ENCODE measurements at places on chromosomes 5 and 9. TPM values are rescaled to one million over a fixed set of nuclear protein-coding genes. Genes with fewer than 3 reads are reported as not detected.

DNA sequence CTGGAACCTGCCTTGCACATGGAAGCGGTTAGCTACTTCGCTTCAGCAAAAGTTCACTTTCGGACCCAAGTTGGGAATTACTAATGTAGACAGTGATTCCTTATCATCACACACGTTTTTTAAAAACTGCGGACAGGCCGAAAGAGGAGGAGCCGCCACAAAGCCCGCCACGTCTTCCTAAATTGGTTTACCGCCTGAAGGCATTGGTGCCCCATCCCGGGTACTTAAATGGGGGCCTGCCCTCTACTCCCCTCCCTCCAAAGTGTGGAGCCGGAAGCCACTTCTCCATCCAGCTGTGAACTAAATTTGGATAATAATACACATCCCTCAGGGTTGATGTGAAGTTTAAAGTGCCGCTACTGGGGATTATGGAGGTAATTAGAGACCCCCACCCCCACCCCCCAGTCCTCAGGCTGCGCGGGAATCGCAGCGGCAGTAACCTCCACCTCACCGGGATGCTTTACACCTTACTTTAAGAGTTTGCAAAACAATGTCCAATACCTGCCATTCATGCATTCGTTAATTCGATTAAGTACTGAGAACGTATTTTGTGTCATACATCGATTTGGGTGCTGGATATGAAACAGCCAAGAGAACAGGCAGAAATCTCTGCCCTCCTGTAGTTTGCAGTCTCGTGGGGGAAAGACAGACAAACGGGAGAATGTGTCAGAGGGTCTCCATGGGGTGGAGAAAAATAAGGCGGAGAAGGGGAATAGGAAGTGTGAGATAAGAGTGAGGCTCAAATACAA, 937 bp upstream of the MACROH2A1 start:
- no peak for DNase-seq

- no peak for DNase-seq
Measured at GRCh38 chr9:77748214-77748772, 100.2 kb upstream of the GNA14 start.

DNA sequence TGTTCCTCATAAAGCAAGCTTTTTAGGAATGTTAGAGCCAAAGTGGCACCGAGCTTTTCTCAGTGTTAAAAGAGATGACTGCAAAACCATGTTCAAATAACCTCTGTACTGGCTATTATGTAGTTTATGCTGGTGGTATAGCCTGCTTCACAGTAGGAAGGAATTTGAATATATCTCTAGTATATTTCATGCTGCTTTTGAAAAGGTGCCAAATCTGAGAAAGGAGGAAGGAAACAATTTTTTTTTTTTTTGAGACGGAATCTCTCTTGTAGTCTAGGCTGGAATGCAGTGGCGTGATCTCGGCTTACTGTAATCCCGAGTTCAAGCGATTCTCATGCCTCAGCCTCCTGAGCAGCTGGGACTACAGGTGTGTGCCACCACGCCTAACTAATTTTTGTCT, 13.5 kb downstream of the CREBRF start:
- no peak for DNase-seq

DNA sequence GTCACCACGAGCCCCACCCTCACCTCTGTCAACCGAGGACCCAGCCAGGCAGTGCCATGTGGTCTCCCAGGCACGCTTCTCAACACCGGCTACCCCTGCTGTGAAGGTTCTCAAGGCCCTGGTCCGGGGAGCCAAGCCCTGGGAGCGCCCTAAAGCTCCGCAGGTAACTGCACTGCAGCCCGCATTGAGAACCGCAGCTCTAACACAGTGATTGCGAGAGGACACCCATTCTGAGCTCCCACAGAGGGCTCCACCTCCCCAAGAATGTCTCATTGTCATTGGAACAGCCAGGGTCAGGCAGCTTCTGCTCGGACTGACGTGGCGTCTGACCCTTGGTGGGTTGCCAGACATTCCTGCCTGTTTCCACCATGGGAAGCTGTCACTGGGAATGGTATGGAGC, 88.3 kb downstream of the ANKRD33B start:
- DNase-seq: no peak

GRCh38 chr9:78745331-78745730, 448.4 kb downstream of the PSAT1 start:
- no peak for DNase-seq

- no peak for DNase-seq
Measured at GRCh38 chr9:78295177-78295575, 1.7 kb upstream of the PSAT1 start.

- peak; percentile 78 for DNase-seq
Measured at GRCh38 chr9:34612788-34613390, 992 bp upstream of the RPP25L start.

GRCh38 chr5:94646758-94647157, 28.3 kb downstream of the SLF1 start:
- DNase-seq: no peak

GRCh38 chr5:172420235-172420939, 33.9 kb downstream of the SH3PXD2B start:
- DNase-seq: peak; percentile 49

GRCh38 chr9:87606841-87607521, 109.3 kb downstream of the DAPK1 start:
- no peak for DNase-seq

DNA sequence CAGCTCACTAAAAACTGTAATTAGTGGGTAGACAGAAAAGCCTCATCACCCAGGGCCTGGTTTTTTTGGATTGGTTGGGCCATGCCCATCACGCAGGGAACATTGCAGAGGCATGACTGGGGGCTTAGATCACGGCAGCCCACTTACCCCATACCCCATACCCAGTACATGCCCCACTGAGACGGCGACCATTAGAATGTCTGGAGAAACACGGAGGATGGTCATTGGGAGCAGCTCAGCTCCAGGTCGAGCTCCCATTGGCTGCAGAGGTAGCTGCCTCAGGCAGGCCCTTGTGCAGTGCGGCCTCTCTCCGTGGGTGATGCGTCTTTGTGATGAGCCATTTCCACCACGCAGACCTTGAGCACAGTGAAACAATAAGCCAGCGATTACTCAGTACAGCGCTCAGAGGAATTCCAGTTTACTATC, 204.0 kb downstream of the GADD45G start:
- no peak for DNase-seq

- no peak for DNase-seq
Measured at GRCh38 chr9:84917366-84918070, 248.0 kb downstream of the NTRK2 start.

DNA sequence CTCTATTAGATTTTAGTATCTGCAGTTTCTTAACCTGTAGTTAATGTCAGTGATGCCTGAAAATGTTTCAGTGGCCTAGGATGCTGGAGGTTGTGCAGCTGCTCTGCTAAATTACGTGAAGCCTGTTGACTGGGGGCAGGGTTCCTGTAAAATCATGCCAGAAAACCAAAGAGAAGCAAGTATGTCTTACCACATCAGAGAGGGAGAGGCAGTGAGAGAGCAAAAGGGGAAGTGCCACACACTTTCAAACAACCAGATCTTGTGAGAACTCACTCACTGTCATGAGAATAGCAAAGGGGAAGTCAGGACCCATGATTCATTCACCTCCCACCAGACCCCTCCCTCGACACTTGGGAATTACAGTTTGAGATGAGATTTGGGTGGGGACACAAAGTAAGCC, 83.9 kb upstream of the CYLC2 start:
- DNase-seq: no peak

DNA sequence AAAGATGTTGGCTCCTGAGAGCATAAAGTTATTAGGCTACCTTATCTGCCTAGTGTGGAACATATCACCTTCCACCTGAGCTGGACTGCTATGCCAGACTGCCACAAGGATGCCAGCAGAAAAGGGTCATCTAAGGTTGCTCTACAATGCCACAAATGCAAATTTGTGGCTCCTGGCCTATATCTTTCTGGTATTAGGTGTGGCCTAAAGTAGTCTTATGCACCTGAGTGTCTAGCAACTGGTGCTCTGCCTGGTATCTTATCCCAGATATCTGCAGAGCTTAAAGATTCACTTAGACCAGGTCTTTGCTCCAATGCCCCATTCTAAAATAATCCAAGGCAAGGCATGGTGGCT, 34.7 kb downstream of the DTWD2 start:
- no peak for DNase-seq

- no peak for DNase-seq
Measured at GRCh38 chr5:31807789-31808540, 169.0 kb downstream of the PDZD2 start.

DNA sequence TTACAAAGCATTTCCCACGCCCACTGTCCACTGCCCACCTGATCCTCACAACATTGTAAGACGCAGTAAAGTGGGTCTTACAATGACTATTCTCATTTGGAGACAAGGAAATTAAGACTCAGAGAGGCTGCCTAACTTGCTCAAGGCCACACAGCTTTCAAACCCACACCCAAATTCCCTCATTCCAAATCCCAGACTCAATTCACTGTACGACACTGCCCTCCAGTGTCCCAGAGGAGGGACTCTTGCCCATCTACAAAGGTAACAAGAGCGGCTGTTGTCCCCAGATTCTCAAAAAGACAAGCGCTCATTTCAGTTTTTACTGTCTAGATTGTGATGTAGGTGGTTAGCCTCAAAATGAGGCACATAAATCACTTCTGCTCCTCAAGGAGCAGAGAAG, 184.6 kb downstream of the ACTL7B start:
- no peak for DNase-seq

- no peak for DNase-seq
Measured at GRCh38 chr9:16690628-16691027, 179.8 kb downstream of the BNC2 start.

DNA sequence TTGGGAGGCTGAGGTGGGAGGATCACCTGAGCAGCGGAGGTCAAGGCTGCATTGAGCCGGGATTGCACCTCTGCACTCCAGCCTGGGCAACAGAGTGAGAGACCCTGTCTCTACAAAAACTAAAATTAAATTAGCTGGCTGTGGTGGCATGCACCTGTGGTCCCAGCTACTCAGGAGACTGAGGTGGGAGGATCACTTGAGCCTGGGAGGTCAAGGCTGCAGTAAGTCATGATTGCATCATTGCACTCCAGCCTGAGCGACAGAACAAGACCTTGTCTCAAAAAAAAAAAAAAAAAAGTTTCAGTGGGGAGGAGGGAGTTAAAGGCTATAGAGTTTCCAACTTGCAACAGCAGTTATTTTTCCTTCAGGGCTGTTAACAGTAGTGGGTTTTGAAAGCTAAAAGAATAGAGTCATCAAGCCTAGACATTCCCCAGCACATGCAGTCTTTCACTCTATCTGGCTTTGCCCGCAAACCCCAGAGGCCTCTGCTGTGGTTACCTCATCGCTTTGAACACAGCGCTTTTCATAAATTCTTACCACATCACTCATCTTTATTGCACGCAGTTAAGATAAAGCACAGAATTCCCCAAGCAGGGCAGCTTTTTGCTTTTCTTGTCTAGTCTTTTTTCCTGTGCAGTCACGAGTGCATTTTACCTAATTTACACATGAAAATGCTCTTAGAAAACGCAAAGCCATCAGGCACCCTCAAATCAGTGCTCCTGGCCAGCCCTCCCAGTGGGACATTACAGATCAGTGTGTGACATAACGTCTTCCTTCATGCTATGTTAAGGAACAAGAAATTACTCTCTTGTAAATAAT, 8.7 kb upstream of the SLC2A8 start:
- peak; percentile 97 for DNase-seq

DNA sequence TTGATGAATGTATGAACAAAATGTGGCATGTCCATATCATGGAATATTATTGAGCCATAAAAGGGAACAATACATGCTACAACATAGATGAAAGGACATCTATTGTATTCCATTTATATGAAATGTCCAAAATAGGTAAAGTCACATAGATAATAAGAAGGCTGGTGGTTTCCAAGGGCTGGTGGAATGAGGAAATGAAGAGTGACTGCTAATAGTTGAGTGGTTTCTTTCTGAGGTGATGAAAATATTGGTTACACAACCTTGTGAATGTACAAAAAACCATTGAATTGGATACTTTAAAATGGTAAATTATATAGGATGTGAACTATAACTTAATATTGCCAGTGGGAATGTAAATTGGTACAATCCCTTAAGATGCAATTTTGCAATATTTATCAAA, 5.2 kb downstream of the ARSB start:
- no peak for DNase-seq

DNA sequence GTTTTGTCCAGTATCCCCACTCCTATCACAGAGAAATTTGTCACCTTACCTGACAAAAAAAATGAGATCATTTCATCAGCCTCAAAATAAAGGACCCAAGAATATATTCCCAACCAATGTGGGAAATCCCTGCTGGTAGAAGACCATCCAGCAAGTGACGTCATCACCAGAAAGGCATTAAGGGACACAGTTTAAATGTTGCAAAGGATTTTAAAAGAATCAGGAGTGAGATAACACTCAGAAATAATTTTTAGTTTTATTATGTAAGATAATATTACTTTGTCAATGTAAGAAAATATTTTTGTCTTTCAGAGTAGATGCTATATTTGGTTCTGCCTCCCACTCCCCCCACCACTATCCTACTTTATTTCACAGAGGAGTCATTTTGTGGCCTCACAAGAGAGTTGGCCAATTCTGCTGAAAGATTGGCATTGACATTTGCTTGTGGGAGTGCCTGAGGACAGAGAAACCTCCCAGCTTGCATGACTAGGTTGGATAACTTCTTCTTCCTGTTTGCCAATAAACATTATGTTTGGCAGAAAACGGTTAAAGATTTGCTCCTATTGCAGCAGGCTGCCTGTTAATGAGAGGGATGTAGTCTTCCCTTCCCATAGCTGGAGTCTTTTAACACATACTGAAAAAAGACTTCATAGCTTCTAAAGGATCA, 288.6 kb upstream of the DAB2 start:
- no peak for DNase-seq

DNA sequence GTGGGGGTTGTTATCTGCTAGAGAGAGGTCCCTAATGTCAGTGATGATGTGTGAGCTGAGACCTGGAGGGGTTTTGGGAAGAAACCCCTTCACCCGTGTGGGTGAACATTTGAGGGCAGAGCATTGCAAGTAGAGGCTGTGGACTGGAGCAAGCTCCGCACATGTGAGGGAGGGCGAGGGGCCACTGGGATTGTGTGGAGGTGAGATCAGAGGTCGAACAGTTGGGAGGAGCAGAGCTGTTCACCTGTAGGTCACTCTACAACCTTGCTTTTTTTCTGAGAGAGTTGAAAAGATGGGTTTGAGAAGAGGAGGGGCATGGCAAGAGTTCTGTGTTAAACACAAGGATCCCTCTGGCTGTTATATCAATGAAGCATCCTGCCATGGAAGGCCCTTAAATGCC, 480.4 kb upstream of the ZNF608 start:
- no peak for DNase-seq

DNA sequence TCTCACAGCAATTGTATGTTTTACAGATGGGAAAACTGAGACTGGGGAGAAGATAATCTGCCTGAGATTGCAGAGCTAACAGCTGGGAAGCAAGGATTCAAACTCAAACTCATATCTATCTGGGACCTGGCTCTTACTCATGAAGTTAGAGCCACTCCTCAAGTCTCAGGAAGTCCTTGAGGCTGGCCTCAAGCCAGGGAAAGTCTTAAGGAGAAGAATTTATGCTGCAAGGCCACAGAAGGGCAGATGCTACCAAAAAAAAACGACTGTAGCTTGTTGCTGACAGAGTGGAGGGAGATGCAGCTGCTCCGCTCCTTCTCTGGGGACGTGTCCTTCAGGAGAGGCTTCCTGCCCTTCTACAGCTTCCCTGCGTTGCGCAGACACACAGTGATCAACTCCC, 39.8 kb downstream of the BARHL1 start:
- no peak for DNase-seq

The NRG2 gene
- total RNA-seq: not detected

The TRIO gene
- total RNA-seq: 4.6 TPM

The LMX1B gene
- not detected for total RNA-seq

The ANKRD33B gene
- total RNA-seq: 1.9 TPM

The WNK2 gene
- total RNA-seq: 5.8 TPM

The IL7R gene
- total RNA-seq: 147 TPM

The SPINK13 gene
- not detected for total RNA-seq

The ABLIM3 gene
- not detected for total RNA-seq

The ZNF658 gene
- total RNA-seq: 1.1 TPM

The BRD3 gene
- total RNA-seq: 34.2 TPM

The FAM13B gene
- total RNA-seq: 9.4 TPM
